ENCODE measurements at places on chromosomes 2 and 18.

- no peak for DNase-seq
Observed at GRCh38 chr2:167749016-167749415, 498.4 kb downstream of the STK39 start.

GRCh38 chr2:150376553-150377335 is 110.7 kb downstream of the RND3 start:
- DNase-seq: no peak

- DNase-seq: peak; percentile 79
Observed at GRCh38 chr2:235968616-235969324, 199.4 kb downstream of the GBX2 start.

GRCh38 chr2:64283641-64284361 is 139.6 kb upstream of the PELI1 start:
- no peak for DNase-seq

DNA sequence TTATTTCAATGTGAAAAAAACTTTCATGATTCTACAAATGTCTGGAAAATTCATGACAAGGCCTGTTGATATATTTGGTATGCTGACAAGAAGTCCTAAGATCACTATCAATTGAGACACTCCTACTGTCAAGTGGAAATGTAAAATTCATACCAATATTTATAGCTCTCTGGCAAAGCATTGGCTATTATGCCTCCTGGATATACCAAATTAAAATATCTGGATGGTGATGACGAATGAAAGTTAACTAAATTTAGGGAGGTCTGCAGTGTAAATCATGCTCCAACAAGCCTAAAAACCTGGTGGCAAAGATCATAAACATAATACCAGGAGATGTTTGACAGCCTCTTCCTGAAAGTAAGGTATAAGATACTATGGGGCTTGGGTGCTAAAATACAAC is 41.1 kb upstream of the TCF4 start:
- DNase-seq: no peak

GRCh38 chr2:158391876-158392275 is 64.7 kb downstream of the CCDC148 start:
- DNase-seq: no peak

- peak; percentile 72 for DNase-seq
Observed at GRCh38 chr2:181104512-181105115, 124.2 kb downstream of the UBE2E3 start.

DNA sequence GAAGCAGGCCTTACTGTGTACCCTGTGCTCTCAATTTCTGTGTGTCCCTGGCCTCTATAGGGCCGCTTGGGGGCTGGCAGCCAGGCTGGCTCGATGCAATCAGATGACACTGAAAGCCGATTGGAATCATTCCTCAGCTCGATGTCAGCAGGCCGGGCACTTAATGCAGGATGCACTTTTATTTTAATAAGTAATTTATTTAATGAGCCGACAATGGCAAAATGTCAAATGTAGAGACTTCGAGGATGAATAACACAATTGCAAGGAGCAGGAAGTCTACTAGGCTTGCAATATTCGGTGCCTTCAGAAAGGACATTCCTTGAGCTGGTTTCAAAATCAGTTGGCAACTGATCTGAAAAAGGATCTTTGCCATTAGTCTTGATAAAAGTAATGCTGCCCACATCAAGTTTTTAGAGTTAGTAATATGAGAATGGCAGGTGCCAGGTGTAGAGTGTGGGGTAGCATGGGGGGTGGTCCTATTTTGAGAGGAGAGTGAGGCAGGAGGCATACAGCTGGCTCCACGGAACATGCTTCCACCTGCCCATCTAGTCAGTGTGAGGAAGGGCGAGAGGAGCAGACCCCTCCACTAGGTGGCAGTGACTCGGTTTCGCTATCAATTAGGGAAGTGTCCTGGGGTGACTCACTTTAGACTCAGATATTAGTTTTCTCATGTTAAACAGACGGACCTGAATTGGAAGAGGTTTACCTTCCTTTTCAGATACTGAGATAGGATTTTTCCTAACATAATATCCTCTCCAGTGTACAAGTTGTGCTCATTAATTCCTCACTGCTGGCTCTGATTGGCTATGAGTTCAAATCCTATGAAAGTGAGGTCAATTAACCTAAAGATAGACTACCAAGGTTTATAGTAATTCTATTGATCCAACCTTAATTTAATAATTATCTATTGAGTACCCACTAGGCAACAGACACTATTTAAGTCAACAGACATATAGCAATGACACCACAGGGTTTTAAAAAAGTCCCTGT is 80.9 kb downstream of the NABP1 start:
- peak; percentile 43 for DNase-seq

DNA sequence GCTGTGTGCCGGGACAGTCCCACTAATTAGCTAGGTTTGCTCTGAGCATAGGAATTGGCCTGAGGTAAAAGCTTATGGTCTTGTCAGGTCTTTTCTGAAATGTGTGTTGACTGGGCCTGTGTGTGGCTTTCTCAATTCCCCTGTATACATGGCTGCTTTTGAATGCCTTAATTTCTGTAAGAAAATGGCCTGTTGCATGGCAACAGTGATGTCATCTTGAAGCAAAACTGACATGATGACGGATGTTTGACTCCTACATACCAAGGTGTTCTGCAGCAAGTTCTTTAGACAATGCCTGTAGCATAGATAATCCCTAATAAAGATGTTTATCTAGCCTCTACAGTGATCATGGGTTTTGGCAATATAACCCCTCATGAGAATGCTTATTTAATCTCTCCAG is 198.5 kb downstream of the OTX1 start:
- no peak for DNase-seq

GRCh38 chr2:169573160-169573973 is at the start of gene FASTKD1:
Gene FASTKD1 (minus strand): TSS chr2:169573865. CDS start chr2:169572029, 1,836 bp downstream.
- DNase-seq: peak; percentile 95

DNA sequence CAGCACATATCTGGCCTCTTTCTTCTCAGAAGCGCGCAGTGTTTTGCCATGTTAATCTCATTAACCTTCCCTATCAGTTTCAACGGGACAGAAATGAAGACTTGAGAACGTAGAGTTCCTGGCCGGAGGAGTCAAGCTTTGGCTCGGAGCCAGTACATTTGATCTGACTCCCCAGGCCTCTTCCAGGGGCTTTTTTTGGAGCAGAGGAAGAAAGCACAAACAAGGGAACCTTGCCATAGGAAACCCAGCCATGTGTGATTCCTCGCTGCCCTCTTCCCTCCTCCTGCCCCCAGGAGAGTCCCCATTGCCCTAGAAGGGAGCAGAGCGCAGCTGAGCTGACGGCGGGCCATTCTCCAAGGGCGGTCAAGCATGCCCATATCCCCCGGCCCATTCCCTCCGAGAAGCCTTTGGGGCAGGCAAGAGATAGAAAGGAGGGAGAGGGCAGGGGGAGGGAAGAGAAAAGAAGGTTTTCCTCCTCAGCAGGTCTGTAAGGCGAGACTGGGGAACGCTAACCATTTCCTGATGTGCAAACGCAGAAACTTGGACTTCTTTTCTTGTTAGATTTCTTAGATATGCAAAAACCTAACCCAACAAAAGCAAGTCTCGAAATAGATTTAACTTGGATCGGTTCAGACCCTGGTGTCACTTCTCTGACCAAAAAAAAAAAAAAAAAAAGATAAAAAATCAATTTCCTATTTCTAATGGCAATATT is 63.7 kb upstream of the POU3F3 start:
- DNase-seq: no peak

GRCh38 chr18:34219651-34220050 is 5.1 kb downstream of the NOL4 start:
- DNase-seq: no peak

DNA sequence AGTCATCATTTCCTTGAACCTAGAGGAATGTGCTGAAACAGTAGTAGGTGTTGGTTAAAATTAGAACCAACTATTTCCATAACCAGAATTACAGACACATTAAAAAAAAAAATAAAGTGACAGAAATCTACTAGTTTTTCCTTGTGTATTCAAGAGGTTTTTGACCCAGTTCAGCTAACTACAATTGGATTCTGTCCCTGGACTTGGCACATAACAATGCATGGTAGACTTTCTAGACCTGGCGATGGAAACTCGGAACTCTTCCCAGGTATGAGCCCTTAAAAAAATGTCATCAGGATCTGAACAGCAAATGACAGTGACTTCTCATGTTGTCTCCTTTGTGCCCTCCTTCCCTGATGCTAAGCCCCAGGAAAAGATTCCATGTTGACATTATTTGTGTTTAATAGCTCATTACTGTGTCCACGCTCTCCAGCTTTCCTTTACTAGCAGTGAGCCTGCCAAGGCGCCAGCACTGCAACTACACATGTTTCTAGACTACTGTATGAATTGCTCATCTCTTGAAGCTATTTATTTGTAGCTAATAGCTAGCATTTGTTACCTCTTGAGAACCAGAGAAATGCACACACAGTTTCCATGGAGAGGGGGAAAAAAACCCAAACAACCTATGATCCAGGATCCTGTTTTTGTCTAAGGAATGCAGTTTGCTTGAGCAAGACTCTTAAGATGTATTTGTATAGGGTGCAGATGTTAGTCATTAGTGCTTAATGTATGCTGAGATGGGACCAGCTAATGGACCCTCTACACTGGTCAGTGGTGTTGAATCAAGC is 148.5 kb downstream of the FMNL2 start:
- no peak for DNase-seq

DNA sequence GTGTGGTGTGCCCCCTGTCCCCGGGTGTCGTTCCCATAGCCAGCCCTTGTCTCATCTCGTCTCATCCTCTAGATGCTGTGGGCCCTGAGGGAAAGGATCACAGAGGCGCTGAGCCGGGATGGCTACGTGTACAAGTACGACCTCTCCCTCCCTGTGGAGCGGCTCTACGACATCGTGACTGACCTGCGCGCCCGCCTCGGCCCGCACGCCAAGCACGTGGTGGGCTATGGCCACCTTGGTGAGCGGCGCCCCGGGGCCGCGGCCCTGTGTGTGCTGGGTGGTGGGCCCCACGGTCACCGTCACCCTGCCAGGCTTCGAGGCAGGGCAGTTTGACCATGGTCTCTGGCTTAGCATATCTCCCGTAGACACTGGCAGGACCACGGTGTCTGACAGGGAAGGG is 20.8 kb upstream of the GAL3ST2 start:
- no peak for DNase-seq

DNA sequence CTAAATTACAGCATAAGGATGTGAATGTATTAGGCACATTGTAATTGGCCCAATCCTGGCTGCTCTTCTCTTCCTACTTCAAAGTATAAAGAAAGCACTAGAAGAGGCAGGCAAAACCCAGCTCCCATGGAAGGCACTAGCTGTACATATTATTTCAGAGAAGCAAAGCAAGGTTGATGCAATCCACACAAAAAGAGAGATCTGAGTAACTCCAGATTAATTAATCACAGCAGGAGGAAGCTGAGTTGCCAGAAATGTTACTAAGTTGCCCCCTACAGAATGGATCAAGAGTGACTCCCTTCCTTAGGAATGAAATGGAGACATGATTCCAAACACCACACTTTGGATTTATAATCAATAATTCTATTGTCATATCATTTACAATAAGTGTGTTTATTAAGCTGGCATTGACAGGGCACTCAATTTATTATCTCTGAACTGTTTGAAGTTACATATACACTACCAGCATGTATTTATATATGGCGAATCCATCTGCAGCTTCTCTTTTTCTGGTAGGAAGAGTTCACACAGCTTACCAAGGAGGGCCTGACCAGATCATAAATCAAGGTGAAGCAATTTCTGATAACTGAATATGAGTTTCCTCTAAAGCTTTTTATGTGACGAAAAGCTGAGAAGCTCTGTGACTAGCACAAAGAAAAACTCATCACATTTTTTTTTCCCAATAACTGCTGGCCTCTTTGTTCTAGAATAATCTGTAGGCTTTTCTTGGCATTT is 393.1 kb upstream of the LYPD1 start:
- no peak for DNase-seq

- no peak for DNase-seq
Observed at GRCh38 chr18:8800445-8800844, 95.1 kb downstream of the MTCL1 start.

DNA sequence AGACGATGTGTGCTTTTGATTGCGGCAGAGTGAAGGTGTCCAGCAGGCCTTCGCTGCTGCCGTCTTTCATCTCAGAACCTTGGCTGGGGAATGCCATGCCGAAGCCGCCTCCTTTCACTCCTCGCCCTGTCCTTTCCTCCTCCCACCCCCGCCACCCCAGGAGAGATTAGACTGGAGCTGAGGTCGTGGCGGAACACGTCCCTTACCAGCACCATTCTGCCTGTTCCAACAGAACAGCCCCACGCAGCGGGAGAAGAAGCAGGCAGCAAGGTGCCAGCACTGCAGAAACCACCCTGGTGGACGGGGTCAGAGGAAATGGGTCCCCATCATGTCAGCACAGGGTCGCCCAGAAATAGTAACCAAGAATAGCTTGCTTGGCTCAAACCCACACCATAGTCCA is 24.8 kb upstream of the RBM44 start:
- no peak for DNase-seq

DNA sequence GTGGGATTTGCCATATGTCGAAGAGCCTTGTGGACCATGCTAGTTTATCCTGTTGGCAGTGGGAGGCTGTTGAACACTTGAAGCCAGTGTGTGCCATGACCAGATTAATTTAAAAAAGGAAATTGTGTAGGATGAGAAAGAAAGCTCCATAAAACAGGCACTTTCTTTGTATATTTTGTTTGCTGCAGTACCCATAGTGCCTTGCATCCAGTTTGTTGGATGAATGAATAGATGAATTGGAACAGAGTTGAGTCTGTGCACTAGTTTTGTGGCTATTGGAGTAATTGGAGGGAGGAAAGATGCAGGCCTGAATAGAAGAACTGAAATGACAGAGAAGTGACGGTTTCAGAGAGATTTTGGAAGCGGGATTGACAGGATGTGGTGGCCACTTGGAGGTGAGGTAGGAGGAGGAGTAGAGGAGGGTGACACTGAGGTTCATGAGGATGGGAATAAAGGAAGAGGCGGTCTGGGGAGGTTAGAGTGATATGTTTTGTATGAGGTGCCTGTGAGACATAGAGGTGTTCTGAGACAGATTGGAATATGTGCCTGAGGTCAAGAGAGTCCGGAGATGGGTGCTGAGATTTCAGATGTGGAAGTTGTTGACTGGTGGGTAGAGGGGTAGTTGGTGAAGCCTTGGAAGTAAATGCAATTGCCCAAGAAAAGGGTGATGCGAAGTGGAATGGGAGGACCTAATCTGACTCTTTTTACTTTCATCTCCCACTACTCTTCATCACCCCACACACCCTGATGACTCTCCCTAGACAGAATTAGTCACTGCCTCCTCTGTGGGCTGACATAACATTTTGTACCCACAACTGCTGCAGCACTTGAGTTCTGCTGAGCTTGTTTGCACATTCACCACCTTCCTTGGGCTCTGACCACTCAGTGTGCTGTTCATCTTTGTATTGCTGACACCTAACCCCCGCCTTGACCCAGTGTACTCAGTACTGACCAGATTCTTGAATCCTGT is 5.1 kb downstream of the DGUOK start:
- DNase-seq: no peak

GRCh38 chr2:128273469-128274081 is 45.1 kb downstream of the HS6ST1 start:
- no peak for DNase-seq

- peak; percentile 36 for DNase-seq
Observed at GRCh38 chr2:46337208-46337994, 40.2 kb downstream of the EPAS1 start.

- no peak for DNase-seq
Observed at GRCh38 chr18:47710451-47710850, 220.0 kb downstream of the SMAD2 start.

GRCh38 chr18:35386600-35387100 is 9.5 kb upstream of the ZNF396 start:
- DNase-seq: peak; percentile 44

All from NCI-H2171 (cell line).